WTC11 (cell line): ENCODE measurements at places on chromosomes 3 and 15.
A peak's percentile ranks its signal among the peaks of the same experiment; 100 is the strongest.

DNA sequence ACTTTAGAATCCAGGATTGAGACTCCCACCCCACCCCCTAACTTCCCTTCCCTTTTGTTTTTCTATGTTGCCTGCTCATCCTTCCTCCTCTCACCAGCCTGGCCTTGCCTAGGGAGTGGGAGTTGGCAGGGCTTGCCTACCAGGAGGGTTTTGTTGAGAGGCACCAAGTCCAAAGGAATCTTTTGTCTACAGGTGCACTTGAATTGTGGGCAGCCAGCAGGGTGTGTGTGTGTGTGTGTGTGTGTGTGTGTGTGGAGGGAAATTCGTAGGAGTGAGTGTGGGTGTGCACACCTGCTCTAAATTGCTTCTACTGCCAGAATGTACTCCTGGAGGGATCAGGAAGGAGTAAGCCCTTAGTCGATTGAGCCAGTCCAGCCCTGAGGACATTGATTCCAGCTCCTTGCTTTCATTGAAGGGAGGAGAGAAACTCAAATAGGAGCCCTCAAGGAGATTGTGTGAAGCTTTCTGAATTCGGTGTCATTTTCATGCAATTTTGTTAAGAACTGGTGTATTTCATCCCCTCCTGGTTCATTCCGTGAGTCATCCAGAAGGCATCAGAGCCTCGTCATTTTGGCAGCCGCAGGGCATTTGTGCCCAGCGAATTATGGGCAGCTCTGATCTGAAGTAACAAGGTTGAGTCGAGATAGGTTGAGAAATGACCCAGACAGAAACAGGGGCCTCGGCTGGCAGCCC, 112.1 kb downstream of the SLCO3A1 start:
- DNase-seq = no peak

DNA sequence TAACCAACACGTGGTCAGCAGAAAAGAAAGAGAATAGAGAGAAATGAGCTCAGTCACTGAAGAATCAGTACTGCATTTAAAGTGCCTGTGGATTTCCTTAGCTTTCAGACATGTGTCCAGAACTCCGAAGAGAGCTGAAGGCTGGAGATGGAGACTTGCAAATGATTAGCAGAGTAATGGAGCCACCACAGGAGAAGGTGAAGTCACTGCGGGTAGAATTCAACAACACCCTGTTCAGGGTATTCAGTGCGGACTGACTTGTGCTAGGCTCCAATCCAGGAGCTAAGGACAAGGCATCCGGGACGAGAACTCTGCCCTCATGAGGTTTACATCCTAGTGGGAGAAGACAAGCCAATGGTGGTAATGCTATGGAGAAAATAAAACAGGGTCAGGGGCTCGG, 4.2 kb downstream of the EIF4E3 start:
- no peak for DNase-seq

DNA sequence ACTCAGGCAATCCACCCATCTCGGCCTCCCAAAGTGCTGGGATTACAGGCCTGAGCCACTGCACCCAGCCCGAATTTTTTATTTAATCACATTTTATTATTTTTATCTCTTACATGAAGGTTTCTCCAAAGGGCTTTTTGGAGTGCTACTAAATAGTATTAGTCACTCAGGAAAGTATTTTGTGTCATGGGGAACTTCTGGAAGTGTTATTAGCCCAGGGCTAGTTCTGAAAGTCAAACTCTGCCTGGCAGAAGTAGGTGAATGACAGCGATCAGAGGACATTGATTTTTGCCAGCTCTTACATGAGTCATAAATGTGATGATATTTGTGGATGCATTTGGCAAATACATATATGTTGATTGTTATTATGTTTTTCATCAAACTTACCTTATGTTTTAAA, 48.7 kb downstream of the ZPLD1 start:
- no peak for DNase-seq

- peak; percentile 87 for DNase-seq
Measured at GRCh38 chr3:53375019-53375418, 27.7 kb upstream of the DCP1A start.

DNA sequence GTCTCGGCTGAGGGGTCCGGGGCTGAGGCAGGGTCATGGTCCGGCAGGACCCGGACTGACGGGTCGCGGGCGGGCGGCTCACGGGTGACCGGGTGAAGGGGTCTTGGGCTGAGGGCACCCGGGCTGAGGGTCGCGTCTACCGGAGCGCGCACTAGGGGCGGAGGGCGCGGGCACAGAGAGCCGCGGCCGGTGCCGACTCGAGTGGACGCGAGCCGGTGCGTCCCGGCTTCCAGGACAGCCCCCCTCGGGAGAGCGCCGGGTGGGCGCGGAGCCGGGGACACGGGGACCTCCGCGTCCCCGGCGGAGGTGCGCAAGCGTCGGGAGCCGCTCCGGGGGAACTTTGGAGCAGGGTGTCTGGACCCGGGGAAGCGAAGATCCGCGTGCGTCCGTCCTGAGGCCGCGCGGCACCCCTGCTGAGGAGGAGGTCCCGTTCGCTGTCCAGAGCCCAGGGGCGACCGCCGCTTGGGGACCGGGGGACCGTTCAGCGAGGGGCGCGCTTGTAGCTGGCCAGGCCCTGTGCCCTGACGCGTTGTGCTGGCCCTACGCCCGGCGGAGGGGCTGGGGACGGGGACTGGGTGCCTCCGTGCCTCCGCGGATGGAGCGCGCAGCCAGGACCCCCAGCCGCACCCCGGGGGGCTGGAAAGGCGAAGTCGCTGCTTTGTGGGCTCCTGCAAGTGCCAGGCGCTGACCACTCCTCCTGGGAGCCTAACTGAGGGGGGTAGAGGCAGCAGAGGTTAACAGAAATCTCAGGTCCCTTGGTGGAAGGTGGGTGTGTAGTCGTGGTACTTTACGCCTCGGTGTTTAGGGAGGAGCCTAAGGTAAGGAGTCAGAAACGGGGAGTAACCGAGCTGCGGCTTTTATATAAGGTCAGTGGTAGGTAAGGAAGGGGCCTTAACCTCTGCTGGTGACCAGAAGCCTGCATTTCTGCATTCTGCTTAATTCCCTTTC, at the start of gene PPARG:
Gene PPARG (plus strand): TSS at position 889 of the 948 bp plus-strand sequence. CDS start 90,642 bp downstream, outside the sequence.
- DNase-seq = peak; percentile 30

GRCh38 chr3:94406595-94406994, 343.7 kb downstream of the NSUN3 start:
- no peak for DNase-seq

DNA sequence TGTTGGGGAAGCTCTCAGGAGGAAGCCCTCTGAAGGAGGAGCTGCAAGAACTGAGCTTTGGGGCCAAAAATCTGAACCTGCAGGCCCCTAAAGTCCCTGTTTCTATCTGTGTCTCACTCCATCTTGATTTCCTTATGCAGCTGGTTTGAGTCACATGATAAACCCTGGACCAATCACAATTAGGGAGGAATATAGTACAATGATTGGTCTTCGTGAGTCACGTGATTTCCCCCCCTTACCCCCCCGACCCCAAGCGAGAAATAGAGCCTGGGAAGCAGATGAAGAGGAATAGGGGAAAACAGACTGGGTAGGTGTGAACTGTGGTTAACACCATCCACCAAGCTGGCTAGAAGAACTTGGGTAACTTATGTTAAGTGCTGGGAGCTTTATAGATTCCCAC, 12.9 kb downstream of the CRABP1 start:
- DNase-seq = no peak

- peak; percentile 63 for DNase-seq
Measured at GRCh38 chr3:52153389-52154096, 680 bp downstream of the POC1A start.

GRCh38 chr3:112374333-112374734, 41.4 kb downstream of the CD200 start:
- no peak for DNase-seq

DNA sequence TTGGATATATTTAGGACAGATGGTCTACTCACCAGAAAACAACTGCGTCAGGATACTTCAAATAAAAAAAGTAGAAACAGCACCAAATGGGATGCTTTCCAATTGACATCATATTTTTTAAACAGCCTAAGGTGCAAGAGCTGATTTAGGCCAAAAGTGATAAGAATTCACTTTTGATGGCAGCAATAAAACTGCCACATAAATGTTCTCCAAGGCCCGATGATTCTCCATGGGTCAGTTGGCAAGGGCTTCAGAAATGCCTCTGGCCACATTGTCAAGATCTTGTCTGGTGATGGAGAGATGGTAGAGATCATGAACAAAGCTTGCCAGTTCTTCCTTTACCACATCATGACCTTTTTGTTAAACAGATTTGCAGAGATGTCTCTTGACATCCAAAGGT, 38.9 kb downstream of the LDHAL6B start:
- DNase-seq = no peak

GRCh38 chr3:156477323-156477722, 77.6 kb downstream of the SSR3 start:
- DNase-seq = no peak

DNA sequence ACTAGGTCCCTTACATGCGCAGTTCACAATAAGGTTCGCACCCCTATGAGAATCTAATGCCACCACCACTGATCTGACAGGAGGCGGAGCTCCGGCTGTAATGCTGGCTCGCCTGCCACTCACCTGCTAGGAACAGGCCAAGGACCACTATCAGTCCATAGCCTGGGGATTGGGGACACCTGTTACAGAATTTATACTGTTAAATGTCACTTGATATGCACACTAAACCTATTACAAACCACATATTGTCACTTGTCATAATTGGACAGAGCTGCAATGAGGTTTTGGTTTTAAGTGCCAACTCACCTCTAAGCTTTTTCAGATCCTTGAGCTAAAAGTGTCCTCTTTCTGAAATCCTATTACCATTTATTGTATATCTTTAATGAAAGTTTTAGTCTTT, 507.9 kb upstream of the TPRG1 start:
- no peak for DNase-seq
